Stimulated activated naive CD4-positive, alpha-beta T cell treated with Interleukin-2 at 50 U/mL for 16 hours (primary cell): ENCODE measurements at places on chromosomes 1 and 21.

DNA sequence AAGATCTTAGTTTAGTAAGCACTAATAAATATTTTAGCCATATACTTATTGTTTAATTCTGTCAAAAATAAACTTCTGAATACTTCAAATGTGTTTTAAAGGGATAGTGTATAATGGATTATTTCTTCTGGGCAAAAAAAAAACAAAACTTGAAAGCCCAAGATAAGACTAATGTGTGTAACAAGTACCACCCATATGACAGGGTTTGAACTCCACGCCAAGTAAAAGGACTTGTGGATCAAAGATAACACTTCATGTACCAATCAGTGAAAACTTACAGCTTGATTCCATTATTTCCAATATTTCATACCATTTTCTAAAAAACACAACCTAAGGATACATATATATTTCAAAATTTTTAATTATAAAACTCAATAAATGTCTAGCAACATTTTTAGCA is 59.5 kb downstream of the DENND1B start:
- no peak for DNase-seq

GRCh38 chr1:240207073-240207709 is 115.5 kb downstream of the FMN2 start:
- no peak for DNase-seq

- no peak for DNase-seq
Measured at GRCh38 chr1:194517567-194517966, 1331.2 kb upstream of the B3GALT2 start.

GRCh38 chr1:154404984-154405746 is at the start of gene IL6R:
IL6R (plus strand) TSS chr1:154405343; CDS start chr1:154405630, 287 bp downstream.
- peak; percentile 66 for DNase-seq

- no peak for DNase-seq
Measured at GRCh38 chr1:118998171-118998570, 10.0 kb upstream of the TBX15 start.

- no peak for DNase-seq
Measured at GRCh38 chr1:87733386-87733785, 404.7 kb downstream of the LMO4 start.

DNA sequence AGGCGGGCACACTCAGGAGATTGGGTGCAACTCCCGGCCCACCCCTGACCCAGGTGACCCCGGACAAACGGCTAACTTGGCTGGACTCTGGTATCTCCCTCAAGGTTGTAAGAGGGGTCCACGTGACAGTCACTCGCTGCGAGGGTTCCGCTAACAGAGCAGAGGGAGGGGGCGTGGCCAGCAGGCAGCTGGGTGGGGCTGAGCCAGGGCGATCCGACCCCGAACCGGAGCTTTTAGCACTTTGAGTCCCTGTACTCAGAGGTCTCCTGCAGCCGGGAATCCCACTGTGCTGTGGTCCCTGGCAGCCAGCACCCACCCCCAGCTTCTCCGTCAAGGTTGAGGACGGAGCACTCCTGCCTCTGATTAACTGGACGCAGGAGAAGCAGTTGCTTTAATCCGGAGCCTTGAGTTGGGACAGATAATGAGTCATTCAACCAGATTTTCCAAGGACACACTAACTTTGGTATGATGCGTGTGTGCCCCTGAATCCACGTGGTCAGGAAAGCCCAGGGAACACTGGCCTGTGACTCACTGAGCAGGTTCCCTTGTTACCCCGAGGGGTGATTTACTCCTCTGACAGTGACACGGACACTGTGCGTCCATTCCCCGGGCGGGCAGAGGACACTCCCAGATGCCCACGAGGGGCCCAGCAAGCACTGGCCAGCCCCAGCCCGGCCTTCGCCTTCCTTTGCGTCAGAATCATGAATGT is 16.8 kb downstream of the TRPM2 start:
- DNase-seq: no peak

DNA sequence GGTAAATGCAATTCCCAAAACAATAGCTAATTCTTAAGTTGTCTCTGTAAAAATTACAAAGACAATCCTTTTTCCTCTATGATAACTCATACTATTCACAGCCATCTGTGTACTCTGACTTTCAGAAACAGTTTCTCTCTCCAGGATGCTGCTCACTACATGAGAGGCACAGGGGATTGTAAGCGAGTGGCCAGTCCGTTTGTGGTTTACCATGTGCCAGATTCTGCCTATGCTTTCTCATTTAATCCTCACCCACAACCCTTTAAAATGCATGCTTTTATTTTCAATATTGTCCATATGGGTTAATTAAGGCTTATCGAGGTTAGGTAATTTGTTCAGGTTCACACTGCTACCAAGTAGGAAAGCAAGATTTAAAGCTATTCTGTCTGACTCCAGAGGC is 23.0 kb downstream of the RGS1 start:
- DNase-seq: no peak

GRCh38 chr1:25989440-25990234 is 8.2 kb downstream of the PAFAH2 start:
- DNase-seq: no peak

DNA sequence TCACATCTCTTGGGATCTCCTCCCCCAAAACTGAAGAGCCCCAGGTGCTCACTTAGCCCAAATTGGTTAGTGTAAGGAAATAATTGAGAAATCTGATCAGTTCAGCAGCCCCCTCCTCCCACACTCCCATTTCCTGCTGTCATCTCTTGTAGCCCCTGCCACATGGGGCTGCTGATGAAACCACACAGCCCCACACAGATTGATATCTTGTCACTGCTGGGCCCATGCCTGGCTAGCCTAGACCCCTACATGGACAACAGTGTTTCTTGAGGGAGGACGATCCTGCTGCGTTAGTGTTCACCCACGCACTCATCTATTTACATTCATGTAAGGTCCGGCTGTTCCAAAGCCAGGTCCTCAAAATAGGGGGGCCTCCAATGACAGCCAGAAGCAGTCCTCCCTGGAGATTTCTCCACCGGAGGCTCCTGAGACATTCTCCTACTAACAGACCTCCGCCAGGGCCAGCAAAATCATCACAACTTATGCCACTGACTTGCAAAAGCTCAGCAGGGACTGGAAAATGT is 23.9 kb upstream of the RXRG start:
- no peak for DNase-seq

DNA sequence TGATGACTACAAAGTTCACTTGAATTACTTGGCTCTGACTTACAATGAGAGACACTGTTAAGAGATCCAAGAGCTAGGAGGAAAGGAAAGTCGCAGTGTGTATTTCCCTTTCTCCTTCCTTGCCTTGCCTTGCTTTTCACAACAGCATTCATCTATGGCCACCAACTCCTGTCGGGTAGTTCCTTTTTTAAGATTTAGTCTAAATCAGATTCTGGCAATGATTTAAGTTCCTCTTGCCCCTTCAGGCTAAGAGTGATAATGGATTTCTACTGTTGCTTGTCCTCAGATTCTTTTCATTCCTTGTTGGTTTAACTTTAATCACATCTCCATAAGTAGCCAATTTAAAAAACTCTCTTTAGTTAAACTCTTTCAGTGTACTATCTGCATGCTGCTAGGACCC is 91.9 kb downstream of the GTF2B start:
- no peak for DNase-seq

DNA sequence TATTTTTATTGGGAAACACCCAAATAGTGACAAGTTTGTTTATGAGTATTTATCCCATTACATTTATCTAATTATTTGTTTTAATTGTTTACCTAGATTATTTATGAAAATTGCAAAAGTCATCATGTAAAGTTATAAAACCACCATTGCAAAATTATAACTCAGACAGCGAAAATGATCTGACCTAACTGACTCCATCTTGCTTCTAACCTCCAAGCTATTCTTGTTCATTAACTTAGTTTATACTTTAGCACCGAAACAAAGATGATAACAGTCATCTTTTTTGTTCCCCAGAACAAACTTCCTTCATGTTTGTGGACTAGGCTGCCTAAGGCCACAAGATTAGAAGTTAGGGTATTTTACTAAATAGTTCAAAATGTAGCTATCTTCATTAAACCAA is 190.8 kb downstream of the FASLG start:
- no peak for DNase-seq

- no peak for DNase-seq
Measured at GRCh38 chr1:153942766-153943549, 3.6 kb downstream of the DENND4B start.

DNA sequence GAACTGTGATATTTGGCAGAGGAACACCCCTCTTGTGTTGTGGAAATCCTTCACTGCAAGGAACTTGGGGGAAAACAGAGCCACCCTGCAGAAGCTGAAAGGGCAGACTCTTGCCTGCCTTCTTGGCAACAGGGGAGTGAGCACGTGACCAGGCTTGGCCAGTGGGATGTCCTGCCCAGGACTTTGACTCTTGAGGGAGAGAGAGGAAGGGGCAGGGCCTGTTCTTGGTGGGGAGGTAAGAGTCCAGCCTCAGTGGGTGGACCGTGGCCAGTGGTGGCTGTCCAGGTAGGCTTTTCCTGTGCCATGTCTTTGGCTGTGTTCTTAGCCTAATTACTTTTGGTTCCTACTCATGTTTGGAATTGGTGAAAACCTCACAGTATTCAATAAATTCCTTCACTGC is 8.6 kb upstream of the AK2 start:
- no peak for DNase-seq

DNA sequence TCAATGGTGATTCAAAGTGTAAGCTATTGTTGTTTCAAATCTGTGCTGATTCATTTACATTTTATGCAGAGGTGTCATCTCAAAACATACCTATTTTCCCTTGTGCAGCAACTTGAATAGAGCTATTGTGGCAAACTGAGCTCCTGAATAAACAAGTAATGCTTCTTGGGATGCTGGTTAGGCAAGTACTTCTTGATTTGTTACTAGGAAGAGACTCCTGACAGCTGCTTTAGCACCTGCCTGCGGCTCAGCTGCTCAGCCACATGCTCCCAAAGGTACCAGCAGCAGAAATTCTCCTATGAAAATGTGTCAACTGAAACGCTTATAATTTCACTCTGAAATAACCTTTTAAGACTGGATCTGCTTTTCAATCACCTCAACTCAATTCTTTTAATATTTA is 352.3 kb downstream of the RYR2 start:
- no peak for DNase-seq

- no peak for DNase-seq
Measured at GRCh38 chr1:99227056-99227897, 37.0 kb upstream of the PLPPR4 start.

GRCh38 chr1:198499588-198499987 is 40.9 kb downstream of the ATP6V1G3 start:
- DNase-seq: no peak

DNA sequence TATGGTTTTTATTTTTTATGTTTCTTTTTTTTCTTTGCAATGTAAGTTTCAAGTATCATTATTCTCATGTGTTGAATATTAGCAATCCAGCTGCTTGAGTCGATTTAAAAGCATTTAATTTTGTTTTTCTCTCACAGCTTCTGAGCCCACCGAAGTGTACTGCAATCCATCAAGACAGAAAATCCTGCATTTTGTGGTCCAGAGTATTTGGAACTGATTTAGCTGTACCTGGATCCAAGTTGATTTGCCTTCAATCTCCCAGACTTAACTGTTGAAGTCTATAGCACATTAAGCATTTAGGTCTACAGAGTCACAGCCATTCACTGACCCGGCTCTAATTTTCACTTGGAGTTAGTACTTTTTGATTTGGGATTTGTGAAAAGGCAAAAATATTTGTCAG is 622.9 kb upstream of the ADAMTS5 start:
- no peak for DNase-seq

- DNase-seq: no peak
Measured at GRCh38 chr1:233909195-233909594, 4.7 kb downstream of the SLC35F3 start.

- no peak for DNase-seq
Measured at GRCh38 chr1:199279872-199280645, 641.2 kb downstream of the PTPRC start.
